ENCODE measurements at places on chromosomes 1 and 21.

- DNase-seq: no peak
Measured at GRCh38 chr1:43008115-43009060, 49.7 kb upstream of the SLC2A1 start.

- DNase-seq: no peak
Measured at GRCh38 chr1:243420016-243420945, 164.4 kb downstream of the SDCCAG8 start.

DNA sequence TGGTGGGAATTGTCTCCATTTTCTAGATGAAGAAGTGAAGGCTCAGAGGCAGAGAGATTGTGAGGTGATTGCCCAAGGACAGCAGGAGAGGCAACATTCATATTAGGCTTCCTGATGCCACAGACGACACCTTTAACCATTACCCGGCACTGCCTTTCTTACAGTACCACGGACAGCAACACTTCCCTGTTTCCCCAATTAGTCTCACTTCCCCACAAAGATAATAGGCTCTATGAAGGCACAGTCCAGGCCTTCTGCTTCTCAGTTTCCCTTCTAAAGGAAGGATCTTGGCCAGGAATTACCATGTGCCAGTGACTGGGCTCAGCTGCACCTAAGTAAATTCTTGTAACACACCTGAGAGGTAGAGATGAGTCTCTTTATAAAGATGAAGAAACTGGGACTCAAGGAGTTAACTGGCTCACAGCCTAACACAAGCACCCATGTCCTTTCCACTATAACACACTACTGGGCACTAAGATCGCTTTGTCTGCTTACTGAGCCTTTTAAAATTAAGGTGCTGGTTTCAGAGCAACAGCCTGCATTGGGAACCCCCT, 9.6 kb downstream of the IGSF9 start:
- no peak for DNase-seq

DNA sequence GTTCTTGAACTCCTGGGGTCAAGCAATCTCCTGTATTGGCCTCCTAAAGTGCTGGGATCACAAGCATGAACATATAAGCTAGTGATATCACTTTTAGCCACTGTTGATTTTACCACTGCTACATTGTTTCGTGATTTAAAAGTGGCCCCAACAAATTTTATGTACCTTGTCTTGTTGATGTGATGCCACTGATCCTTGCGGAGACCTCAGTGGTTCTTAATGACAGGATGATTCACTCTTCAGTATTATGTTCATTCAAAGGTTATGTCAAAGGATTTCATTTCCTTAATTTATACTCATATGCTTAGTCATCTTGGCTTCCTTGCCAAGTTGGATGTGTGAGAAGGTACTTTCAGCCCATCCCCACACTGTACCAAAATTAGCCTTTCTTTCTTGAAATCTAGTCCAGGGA, 12.1 kb downstream of the PRKACB start:
- no peak for DNase-seq

DNA sequence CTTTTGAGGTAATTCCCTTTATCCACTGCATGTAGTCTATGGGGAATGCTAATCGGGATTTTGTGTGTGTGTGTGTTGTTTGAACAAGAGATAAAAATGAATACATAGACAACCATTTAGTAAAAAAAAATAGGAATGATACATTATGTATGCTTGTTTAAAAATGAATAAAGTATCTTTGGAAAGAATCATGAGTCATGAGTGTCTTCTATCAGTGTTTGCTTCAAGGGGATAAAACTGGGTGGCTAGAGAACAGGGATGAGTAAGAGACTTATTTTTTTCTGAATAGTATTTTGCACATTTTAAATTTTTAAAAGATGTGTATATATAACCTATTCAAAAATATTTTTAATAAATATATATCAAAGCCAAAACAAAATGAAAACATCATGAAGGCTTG, 839.4 kb upstream of the ADGRL4 start:
- DNase-seq: no peak

- DNase-seq: no peak
Measured at GRCh38 chr1:186220067-186220466, 155.0 kb downstream of the TPR start.

DNA sequence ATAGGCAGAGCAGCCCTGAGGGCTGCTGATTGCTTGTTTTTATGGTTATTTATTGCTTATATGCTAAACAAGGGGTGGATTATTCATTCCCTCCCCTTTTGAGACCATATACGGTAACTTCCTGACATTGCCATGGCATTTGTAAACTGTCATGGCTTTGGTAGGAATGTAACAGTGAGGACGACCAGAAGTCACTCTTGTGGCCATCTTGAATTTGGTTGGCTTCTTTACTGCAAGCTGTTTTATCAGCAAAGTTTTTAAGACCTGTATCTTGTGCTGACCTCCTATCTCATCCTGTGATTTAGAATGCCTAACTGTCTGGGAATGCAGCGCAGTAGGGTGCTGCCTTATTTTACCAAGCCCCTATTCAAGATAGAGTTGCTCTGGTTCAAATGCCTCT, 531.8 kb upstream of the PRMT6 start:
- no peak for DNase-seq

DNA sequence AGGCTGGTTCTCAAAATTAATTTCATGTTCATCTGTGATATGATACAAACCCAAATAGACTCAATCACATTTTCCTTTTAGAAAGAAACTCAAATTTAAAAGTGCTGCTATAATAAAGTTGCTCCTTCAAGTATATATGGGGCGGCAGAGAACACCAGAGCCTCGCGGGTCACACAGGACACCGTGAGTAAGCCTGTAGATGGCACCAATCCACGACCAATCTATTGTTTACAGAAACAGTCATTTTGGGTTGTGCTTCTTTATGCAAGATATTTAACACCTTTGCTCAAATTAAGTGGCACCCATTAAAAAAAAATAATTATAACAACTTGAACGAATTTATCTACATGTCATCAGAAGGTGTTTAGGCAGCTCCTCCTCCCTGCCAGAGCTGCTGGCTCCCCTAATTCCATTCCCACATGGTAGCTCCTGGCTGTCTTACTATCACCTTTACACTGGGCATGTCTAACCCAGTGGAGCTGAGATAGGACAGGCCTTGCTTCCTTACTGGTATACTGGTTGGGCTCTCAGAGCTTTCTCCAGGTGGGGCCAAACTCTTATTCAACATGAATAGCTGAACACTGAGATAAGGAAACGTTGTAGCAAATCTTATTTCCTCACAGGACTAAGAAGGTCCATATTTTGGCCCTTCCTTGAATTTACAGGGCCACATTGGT, 287.0 kb downstream of the SDCCAG8 start:
- no peak for DNase-seq

DNA sequence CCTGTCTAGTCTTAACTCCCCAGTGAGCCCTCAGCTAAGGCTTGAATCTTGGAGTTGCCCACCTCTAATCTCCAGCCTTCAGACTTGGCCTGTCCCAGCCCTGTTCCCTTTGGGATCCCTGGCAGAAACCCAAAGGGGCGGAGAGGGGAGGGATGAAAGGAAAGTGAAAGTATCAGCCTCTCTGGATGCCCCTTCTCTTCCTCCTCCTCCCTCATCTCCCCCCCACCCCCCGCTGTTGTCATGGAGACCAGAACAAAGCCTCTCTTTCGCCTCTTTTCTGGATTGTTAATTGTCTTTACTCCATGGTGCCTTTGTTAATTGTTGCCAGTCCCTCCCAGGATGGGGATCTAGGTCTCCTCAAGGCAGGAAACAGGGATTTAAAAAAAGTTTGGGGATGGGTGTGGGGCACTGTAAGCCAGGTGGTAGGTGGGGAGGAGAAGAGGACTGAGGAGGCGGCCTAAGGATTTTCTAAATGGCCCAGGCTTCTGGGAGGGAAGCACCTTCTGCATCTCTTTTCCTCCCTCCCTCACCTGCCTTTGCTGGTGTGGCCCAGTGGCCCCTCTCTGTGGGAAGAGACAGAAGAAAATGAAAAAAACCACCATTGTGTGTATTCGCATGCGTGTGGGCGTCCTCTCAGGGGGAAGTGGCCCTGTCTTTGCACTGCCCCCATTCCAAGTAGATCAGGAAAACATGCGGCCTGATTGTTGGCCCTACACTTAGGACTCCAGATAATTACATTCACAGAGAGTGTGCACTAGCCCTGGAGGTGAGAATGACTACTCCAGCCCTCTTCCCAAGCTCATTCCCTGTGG, 7.5 kb upstream of the SOX13 start:
- no peak for DNase-seq

GRCh38 chr1:232657426-232658005, 27.6 kb upstream of the SIPA1L2 start:
- DNase-seq: no peak

DNA sequence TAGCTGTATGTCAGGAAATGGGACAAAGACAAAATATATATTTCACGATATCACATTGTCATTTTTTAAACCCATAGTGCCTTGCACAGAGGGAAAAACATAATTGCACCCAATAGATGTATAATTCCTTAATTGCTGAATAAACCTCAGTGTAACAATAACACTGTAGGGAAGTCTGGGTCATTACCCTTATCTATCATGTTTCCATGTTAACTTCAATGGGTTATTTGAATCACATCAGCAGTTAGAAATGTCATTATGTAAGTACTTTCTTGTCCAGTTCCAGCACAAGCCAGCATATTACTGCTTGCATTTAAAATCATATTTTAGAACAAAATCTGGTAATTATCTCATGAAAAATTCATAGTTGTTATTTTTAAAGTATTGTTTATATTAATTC, 222.7 kb downstream of the HMCN1 start:
- DNase-seq: no peak
